ENCODE measurements at places on chromosomes 6 and 20. TPM values are rescaled to one million over a fixed set of nuclear protein-coding genes. Genes with fewer than 3 reads are reported as not detected.

Gene GABRR1
- total RNA-seq = not detected

DNA sequence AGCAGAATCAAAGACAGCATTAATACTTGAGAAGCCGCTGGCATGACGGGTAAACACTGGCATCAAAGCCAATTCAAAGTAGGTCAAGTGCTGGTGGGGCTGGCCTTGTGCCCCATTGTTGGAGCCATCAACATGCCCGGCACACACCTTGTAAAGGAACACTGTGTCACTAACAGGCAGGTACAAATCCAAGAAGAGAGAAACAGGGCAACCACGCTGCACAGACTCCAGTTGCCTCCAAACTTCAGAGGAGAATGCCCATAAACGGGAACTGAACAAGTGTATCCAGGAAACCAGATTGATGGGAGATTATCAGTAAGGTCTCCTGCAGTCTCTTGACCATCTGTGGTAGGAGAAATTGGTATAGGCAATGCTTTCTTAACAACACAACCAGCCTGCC, 127.0 kb upstream of the STXBP5 start:
- DNase-seq = peak; percentile 88

DNA sequence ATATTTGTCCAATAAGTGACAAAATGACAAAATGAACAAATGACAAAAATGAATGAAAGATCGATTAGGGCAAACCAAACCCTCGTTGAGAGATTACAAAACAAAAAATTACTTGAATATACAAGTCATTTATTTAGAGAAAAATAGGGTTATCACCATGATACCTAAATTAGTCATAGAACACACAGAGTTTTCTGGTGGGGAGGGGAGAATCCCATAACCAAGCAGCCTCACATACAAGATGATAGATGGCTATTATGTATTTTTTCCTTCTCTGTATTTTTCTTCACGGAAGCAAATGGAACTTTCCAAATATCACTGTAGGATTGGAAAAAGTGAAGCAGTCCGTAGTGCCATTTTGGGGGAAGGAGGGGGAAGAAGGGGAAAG, 28.5 kb upstream of the BMP6 start:
- DNase-seq = no peak

DNA sequence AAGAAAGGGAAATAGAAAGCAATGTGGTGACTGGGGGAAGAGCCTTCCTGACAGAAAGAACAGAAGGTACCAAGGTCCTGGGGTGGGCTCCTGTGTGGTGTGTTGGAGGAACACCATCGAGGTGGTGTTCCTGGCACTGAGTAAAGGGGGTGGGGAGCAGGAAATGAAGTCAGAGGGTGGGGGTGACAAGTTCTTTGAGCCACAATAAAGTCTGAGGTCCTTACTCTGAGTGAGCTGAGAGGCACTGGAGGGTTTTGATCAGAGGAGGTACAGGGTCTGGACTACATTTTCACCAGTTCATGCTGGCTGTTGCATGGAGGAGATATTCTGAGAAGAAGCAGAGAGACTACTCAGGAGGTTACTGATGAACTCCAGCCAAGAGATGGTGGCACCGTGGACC, 198.2 kb downstream of the GMPR start:
- DNase-seq = no peak

DNA sequence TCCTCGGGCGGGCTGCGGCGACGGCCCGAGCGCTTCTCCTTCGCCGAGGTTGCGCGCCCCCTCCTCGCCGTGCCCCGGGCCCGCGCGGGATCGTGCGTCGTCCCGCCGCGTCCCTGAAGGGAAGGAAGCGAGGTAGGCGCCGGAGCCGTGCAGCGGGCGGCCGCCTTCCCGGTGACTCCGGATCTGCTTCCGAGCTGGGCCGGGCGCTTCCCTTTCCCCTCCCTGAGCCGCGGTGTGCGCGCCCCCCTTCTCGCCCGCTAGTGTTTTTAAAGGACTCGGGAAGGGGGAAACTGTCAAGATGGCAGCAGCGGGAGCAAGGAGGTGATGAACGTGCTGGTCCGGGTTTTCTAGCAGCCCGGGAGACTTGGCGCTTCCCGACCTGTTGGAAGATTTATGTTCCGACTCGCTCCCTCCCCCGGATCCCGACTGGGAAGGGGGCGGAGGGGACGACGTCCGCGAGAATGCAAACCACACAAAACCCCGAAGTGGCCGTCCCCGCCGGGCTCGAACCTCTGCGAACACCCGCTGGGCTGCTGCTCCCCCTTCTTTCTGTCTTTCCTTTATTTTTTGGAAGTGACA, 744 bp upstream of the FOXO3 start:
- DNase-seq = peak; percentile 67

DNA sequence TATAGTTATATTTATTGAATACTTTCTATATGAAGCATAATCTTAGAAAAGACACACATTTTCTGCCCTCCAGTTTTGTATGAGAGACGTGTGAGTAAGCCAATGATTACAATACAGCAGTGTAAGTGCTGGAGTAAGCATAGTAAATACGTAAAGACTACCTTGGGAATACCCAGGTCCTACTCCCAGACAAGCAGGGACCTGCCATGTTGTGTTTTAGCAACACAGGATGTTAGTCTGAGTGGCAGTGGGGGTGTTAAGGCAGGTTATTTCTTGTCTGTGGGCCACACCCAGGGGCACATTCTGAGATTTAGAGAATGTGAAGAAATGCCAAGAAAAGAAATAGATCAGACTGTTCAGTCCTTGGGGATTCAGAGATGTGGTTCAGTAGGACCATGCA, 34.3 kb upstream of the RNF144B start:
- no peak for DNase-seq
